ENCODE measurements at places on chromosomes 4 and X. TPM values are rescaled to one million over a fixed set of nuclear protein-coding genes. Genes with fewer than 3 reads are reported as not detected.

GRCh38 chrX:152895724-152896420 is 2.0 kb upstream of the ZNF185 start:
- DNase-seq, result no peak

DNA sequence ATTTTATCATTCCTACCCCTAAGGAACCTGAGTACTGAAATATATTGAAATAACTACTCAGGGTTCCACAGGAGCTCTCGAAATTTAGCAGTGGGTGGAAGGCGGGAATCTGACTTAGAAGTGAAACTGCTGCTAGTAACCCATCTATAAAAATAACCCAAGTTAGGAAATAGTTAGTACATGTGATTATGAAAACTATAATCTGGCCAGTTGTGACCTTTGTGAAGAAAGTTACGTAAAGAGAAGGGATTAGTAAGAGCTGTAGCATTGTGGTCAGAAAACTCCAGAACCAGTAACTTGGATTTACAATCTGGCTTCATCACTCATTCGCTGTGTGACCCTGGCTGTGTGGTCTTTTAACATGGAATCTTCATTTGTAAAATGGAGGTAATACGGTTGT is 175.5 kb downstream of the RAPGEF2 start:
- no peak for DNase-seq

DNA sequence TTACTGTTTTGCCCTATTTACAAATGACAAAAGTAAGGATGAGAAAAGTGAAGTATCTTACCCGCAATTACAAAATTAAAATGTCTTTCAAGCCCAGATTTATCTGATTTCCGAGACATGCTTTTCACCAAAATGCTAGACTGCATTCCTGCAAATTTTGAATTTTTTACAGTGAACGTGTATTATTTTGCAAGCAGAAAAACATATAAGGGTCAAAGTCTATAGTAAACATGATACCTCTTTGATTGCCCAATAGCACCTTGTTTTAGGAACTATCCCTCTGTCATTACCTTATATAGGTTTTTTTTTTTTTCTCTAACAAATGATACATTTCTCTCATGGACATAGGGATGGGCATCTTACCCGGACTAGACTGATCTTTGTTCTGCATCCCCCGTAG is 134.2 kb upstream of the RAP2C start:
- DNase-seq, result no peak

DNA sequence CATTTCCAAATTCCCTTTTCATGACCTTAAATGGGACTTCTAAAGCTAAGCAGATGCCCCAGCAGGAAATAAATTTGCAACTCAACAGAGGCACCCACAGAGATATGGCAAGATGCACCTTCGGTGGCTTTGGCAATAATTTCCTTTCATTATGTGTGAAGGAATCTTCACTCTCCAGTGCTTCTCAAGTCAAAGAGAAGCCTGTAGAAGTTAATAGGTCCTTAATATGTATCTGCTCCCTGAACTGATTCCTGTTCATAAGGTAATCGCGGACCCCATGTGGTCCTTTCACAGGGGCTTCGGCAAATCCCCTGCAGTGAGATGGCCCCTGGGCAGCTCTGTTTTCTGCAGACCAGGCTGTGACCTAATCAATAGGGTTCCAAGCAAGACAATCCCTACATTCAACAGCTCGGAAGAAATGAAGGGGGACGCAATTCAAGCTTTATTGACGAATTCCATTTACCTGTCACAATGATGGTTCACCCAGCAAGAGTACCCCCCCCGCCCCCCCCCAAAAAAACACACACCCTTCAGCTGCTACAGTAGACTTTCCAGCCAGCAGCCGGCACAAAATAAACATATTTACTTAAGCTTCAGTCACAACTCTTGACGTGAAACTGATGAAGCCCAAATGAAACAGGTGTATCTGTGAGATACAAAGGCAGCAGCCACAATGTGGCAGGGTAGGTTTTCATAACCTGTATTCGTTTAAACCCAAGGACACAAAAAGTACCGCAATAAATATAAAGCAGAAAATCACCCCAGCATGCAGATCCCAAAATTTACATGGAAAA is 35.3 kb downstream of the FAT1 start:
- no peak for DNase-seq

- DNase-seq, result no peak
Observed at GRCh38 chr4:55731959-55732358, 87.6 kb upstream of the EXOC1L start.

- no peak for DNase-seq
Observed at GRCh38 chr4:140174543-140174942, 20.6 kb upstream of the MAML3 start.

GYPE gene
- 0.13 TPM for polyA plus RNA-seq

LARP7 gene
- 13.3 TPM for polyA plus RNA-seq

PRMT9 gene
- polyA plus RNA-seq, result 2.9 TPM
